H1 (cell line): ENCODE measurements at places on chromosomes 1 and 21. TPM values are rescaled to one million over a fixed set of nuclear protein-coding genes. Genes with fewer than 3 reads are reported as not detected.

DNA sequence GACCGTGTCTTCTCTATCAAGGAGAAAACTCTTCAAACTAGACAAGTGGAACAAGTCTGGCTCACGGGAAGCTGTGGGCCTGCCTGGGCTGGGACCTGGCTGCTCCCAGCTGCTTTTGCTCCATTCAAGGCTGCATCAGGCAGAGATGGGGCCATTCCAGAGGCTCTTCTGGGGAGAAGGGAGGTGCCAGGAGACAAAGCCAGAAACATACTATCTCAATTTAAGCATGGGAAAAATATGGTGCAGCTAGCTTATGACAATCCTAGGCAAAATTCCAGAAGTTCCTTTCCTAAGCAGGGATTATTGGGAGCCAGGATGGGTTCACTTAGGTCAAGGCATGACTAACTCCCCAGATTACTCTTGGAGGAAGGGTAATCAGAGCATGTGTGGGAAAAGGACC is 90.8 kb upstream of the SLC2A1 start:
- no peak overlapping the region for H3K4me3 ChIP-seq
- DNase-seq: no peak
- no peak overlapping the region for H3K27ac ChIP-seq
- H3K27me3 ChIP-seq: no peaks in the 10 kb centered on the region
- H3K36me3 ChIP-seq: no peaks in the 10 kb centered on the region

DNA sequence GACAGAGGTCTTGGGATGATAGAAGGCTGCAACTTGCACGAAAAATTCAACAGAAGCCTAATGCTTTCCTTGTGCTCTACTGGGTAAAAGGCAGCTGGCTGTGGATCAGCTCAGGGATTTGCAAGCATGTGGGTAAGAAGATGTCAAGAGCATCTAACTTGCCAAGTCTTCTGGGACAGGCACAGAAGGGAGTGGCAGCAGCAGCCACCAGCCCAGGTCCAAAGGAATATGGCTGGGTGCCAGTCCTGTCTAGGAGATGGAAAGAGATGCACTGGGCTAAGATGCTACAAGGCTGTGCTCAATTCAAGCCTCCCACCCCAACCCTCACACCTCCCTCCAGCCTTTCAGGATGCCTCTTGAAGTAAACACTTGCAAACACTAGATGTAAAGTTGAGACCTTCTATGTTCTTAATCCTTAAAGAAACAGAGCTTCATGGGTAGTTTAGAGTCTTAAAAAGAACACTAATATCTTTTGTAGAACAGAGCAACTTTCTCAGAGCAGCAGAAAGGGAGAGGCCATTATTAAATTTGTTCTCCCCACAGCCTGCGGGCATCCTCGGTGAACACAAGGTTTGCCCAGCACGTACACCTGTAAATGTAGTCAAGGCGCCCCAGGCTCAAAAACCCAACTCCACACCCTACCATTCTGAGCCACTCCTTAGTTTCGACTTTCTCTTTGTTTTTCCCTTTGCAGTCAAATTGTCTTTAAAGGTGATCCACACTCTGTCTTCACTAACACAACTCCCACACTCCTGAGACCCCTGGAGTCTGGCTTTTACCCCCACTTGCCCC is 64.6 kb upstream of the BCAR3 start:
- DNase-seq: no peak
- H3K27me3 ChIP-seq: no peaks in the 10 kb centered on the region; the same call in 1 of the 2 replicates
- no peaks in the 10 kb centered on the region for H3K4me1 ChIP-seq
- no peak overlapping the region for H3K27ac ChIP-seq
- no peaks in the 10 kb centered on the region for H3K36me3 ChIP-seq

GRCh38 chr1:116580446-116581322 is 9.9 kb upstream of the CD58 start:
- no peaks in the 10 kb centered on the region for H3K4me1 ChIP-seq
- no peaks in the 10 kb centered on the region for H3K27me3 ChIP-seq
- no peak overlapping the region for H3K27ac ChIP-seq
- no peak for DNase-seq

- no peaks in the 10 kb centered on the region for H3K36me3 ChIP-seq
- no peak for DNase-seq
- H3K4me1 ChIP-seq: no peaks in the 10 kb centered on the region
- H3K27ac ChIP-seq: no peak overlapping the region
- H3K27me3 ChIP-seq: no peaks in the 10 kb centered on the region
These were observed 51.2 kb upstream of the CSF3R start for GRCh38 chr1:36533897-36534296.

GRCh38 chr1:113913887-113914664 is 8.9 kb downstream of the DCLRE1B start:
- H3K4me1 ChIP-seq: no peaks in the 10 kb centered on the region
- no peak for DNase-seq
- no peak overlapping the region for H3K4me3 ChIP-seq
- peaks cover 5% of the 10 kb centered on the region; the same call in 1 of the 2 replicates for H3K36me3 ChIP-seq
- no peaks in the 10 kb centered on the region for H3K27me3 ChIP-seq
- H3K27ac ChIP-seq: no peak overlapping the region

GRCh38 chr1:66916320-66916719 is 8.3 kb downstream of the DNAI4 start:
- H3K27me3 ChIP-seq: no peaks in the 10 kb centered on the region
- no peaks in the 10 kb centered on the region for H3K36me3 ChIP-seq
- no peak for DNase-seq
- H3K27ac ChIP-seq: no peak overlapping the region
- H3K4me1 ChIP-seq: no peaks in the 10 kb centered on the region; the same call in 1 of the 2 replicates

DNA sequence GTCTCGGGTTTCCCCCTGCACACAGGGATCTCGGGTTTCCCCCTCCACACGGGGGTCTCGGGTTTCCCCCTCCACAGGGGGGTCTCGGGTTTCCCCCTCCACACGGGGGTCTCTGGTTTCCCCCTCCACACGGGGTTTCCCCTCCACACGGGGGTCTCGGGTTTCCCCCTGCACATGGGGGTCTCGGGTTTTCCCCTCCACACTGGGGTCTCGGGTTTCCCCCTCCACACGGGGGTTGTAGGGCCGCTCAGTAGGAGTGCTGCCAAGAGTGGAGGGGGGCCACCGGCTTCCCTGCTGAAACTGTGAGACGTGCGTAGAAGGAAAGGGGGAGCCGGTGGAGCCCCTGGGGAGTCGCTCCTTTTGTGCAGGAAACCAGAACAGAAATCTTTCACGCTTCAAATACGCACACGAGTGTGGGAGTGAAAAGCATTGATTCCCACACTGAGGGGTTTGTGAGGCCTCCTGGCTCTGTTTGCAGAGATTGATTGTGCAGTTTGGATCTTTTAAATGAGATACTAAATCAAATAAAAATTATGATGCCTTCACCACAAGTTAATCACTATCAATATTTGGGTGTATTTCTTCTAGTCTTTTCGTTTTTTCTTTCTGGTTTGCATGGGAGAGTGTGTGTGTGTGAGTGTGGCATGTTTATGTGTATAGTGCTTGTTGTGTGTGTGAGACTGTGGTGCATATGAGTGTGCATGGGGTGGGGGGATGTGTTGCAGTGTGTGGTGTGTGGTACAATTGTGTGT is 54.3 kb upstream of the TRAPPC10 start:
- H3K27ac ChIP-seq: no peak overlapping the region
- H3K27me3 ChIP-seq: no peaks in the 10 kb centered on the region
- H3K4me1 ChIP-seq: no peaks in the 10 kb centered on the region
- no peaks in the 10 kb centered on the region for H3K36me3 ChIP-seq
- DNase-seq: no peak
- no peak overlapping the region for H3K4me3 ChIP-seq

DNA sequence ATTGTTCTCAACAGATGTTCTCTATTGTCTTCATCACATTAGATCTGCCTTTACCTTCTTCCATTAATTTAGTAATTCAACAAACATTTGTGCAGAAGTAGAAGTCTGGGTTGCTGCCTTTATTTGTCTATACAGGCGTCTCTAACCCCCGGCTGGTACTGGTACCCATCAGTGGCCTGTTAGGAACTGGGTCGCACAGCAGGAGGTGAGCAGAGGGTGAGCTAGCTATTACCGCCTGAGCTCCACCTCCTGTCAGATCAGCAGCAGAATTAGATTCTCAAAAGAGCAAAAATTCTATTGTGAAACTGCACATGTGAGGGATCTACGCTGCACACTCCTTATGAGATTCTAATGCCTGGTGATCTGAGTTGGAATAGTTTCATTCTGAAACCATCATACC is 12.9 kb upstream of the EDEM3 start:
- H3K36me3 ChIP-seq: no peaks in the 10 kb centered on the region
- DNase-seq: no peak
- H3K27me3 ChIP-seq: no peaks in the 10 kb centered on the region
- H3K4me3 ChIP-seq: no peak overlapping the region

GRCh38 chr21:27275294-27275927 is 308.5 kb upstream of the ADAMTS5 start:
- H3K36me3 ChIP-seq: no peaks in the 10 kb centered on the region
- no peak for DNase-seq
- no peak overlapping the region for H3K27ac ChIP-seq
- H3K27me3 ChIP-seq: no peaks in the 10 kb centered on the region
- no peak overlapping the region for H3K4me3 ChIP-seq
- H3K4me1 ChIP-seq: no peaks in the 10 kb centered on the region

- H3K27me3 ChIP-seq: peaks cover 29% of the 10 kb centered on the region
- H3K4me3 ChIP-seq: no peak overlapping the region
- DNase-seq: no peak
- H3K4me1 ChIP-seq: peaks cover 3% of the 10 kb centered on the region
- H3K36me3 ChIP-seq: no peaks in the 10 kb centered on the region
These were observed 180.6 kb upstream of the EDN2 start for GRCh38 chr1:41664861-41665640.

DNA sequence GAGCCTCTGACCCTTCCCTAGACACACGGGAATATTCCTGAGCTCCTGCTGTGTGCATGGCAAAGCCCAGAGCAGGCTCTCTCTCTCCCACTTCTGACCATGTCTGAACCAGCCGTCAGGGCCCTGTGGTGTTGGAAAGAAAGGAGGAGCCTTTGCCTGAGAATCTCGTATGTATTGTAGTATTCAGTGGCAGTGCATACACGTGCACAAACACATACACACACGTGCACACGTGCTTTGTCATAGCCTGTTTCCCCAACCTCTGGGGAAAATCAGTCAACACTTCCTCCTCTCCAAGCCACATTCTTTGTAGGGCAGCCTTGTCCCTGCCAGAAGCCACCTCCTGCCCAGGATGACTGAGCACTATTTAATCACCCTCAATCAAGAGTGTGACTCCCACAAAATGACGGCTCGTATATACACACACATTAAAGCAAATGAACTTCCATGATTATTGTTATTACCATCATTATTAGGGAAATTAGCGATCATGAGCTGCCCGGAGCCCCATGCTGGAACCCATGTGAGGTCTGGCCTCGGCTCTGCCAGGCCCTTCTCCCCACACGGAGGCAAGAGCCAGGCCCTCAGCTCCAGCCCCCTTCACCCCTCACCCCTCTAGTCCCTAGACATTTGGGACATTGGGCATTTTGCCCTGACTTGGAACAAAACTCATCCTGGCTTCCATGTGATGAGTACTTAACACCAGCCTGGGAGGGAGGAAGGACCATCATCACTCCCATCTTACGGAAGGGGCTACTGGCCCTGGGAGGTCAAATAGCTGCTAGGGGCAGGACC is 331.9 kb downstream of the NPHP4 start:
- H3K36me3 ChIP-seq: no peaks in the 10 kb centered on the region
- no peaks in the 10 kb centered on the region for H3K4me1 ChIP-seq
- no peak for DNase-seq
- no peak overlapping the region for H3K4me3 ChIP-seq
- no peak overlapping the region for H3K27ac ChIP-seq

DNA sequence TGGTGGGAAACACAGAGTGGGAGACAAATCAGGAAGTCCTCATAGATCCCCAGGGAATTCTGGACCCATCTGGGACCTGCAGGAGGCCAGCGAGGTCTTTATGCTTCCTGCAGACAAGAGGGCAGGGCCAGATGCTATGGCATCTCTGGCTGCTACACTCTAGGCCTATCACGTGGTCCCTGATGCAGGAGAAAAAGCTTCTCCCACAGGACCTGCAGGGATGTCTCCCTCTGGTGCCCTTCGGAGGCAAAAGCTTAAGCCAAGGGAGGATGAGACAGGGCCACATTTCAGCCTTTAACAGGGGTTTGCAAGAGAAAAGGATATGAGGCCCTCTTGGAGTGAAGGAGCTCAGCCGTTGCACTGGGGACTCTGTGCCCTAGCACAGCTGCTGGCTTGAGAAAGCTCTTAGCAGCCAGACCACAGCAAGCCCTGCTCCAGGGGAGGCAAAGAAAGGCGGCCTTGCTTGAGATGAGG is 243.0 kb downstream of the C1orf94 start:
- H3K36me3 ChIP-seq: no peaks in the 10 kb centered on the region
- no peaks in the 10 kb centered on the region for H3K27me3 ChIP-seq
- H3K27ac ChIP-seq: no peak overlapping the region
- no peaks in the 10 kb centered on the region for H3K4me1 ChIP-seq
- no peak overlapping the region for H3K4me3 ChIP-seq

- H3K4me1 ChIP-seq: no peaks in the 10 kb centered on the region
- no peak for DNase-seq
- no peaks in the 10 kb centered on the region for H3K27me3 ChIP-seq
- H3K27ac ChIP-seq: no peak overlapping the region
- H3K36me3 ChIP-seq: peaks cover 13% of the 10 kb centered on the region; the same call in 1 of the 2 replicates
These were observed 71.4 kb downstream of the FNBP1L start for GRCh38 chr1:93519199-93519829.

DNA sequence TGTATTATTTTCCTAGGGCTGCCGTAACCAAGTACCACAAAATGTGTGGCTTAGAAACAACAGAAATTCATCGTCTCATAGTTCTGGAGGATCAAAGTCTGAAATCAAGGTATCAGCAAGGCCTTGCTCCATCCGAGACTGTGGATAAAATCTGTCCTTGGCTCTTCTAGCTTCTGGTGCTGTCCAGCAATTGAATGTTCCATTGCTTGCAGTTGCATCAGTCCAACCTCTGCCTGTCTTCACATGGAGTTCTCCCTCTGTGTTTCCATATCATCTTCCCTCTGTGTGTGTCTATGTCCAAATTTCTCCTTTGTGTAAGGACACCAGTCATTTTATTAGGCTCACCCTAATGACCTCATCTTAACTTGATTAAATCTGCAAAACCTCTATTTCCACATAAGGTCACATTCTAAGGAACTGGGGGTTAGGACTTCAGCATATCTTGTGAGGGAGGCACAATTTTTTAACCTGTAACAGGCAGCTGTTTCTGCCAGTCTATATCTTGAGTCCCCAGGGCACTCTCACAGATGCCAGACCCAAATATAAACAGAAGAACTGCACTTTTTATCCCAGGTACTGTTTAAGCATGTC is 84.2 kb downstream of the ERG start:
- peaks cover 5% of the 10 kb centered on the region for H3K4me1 ChIP-seq
- H3K36me3 ChIP-seq: no peaks in the 10 kb centered on the region
- no peak overlapping the region for H3K27ac ChIP-seq

The KANK4 gene
- 0.26 and 0.28 TPM in 2 replicates for polyA plus RNA-seq

The S100A6 gene
- polyA plus RNA-seq: 45.8 and 63.0 TPM in 2 replicates

The SYCP1 gene
- polyA plus RNA-seq: 0.26 TPM in 1 of 2 replicates, not detected in the other

The CD58 gene
- polyA plus RNA-seq: 2.8 and 5.3 TPM in 2 replicates

The OR10J1 gene
- polyA plus RNA-seq: not detected in 2 replicates

The AUNIP gene
- 15.4 and 18.6 TPM in 2 replicates for polyA plus RNA-seq

The TOR1AIP2 gene
- polyA plus RNA-seq: 7.8 and 12.1 TPM in 2 replicates

The ASAP3 gene
- polyA plus RNA-seq: 53.1 and 62.6 TPM in 2 replicates

The HSD3B1 gene
- polyA plus RNA-seq: not detected in 2 replicates

The CGN gene
- polyA plus RNA-seq: 15.9 and 20.4 TPM in 2 replicates

The OR2L5 gene
- polyA plus RNA-seq: not detected in 2 replicates

The FCRL1 gene
- polyA plus RNA-seq: not detected in 2 replicates
